ENCODE measurements at places on chromosomes 6 and 20. TPM values are rescaled to one million over a fixed set of nuclear protein-coding genes. Genes with fewer than 3 reads are reported as not detected.

ANKRD66 gene
- not detected for total RNA-seq

TREM2 gene
- total RNA-seq = not detected

DNA sequence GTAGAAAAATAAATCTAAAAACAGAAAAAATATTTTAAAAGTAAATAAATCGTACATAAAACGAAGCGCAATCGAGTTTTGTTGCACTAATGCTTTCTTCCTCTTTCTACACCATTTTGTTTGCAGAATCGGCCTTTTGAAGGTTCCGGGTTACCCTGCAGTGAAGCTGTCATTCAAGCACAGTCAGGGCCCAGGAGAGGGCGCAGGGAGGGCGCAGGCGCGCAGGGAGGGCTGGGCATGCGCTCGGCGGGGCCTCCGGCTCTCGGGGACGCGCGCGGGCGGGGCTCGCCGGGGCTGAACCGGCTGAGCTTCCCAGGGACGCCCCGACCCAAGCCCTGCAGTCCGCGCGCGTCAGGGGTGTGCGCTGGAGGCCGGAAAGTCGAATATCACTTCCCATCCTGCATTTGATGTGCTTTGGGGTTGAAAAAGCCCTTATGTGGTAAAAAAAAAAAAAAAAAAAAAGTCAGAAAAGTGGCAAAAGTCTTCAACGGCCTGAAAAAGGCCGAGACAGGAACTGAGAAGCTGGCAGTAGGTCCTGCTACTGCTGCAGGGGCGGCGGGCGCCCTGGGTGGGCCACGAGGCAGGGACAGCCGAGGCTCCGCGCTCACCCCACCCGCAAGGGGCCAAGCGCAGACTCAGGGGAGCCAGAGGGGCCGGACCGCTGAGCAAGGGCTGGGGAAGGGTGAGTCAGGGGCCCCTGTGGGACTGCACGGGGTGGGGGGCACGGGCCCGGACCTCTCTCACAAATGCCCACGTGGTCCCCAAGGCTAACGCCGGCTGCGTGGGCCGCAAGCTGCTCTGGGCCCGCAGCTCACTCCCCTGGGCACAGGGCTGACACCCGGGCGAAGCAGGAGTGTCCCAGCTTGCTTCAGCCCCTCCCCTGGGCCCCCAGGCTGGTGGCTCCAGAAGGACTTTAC, 40.5 kb downstream of the THBS2 start:
- no peak for DNase-seq

DNA sequence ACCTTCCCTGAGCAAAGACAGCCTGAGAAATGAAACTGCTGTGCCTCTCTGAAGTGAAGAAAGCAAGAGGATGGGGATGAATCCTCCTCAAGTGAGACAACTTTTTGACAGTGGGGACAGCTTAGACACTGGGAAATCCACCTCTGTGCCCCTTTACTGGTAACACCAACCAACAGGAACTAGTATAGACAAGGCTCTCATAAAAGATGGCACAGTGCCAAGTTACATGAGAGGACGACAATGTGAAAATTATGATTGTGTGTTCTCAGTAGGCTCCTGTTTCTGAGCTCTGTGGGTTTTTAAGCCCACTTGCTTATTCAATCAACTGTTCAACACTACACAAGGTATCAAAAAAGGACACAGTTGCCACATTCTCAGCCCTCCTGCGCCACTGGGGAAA, 41.6 kb upstream of the LYRM2 start:
- no peak for DNase-seq

DNA sequence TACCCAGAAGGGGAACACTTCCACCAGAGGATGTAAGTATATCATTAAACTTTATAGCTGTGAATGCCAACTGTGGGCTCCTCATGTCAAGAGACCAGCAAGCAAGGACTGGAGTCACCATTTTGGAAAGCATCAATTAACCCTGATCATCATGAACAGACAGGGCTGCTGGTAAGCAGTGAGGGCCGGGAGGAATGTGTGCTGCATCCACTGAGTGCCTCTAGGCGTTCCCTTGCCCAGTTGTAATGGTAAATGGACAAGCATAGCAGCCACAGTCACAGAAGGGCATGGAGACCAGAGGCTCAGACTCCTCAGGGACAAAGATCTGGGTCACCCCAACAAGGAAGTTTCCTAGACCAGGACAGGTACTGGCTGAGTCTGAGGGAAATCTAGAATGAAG, 23.6 kb downstream of the LINC00237 start:
- DNase-seq = no peak

DNA sequence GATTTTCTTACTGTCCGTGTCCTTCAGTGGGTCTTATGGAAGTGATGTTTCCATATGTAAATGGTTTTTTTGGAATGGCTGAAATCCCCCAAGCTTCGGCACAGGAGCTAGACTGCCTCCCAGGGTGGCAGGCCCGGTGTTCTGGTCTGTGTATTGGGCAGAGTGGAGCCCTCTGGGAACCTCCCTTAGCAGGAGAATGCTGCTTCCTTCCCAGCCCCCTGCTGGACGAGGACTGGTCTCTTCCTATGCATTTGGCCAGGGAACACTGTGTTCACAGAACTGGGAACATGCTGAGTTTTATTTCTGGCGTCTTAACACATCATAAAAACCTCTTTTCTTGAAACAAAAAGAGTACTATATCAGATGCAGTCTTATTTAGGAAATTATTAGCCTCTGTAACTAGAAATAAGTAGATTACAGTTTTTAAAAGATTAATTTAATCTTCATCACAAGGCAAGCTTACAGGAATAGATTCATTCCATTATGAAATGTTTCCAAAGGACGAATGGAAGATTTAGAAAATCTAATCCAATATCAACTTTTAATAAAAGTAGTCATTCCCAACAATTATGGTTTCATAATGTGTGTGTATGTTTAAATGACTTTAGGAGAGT, 56.6 kb downstream of the SYTL3 start:
- no peak for DNase-seq

CEP250 gene
- total RNA-seq = 43.6 TPM

GRCh38 chr6:41022294-41022693, 16.7 kb downstream of the UNC5CL start:
- no peak for DNase-seq

IMPG1 gene
- total RNA-seq = not detected

GRCh38 chr6:3244003-3244831, 14.5 kb upstream of the PSMG4 start:
- no peak for DNase-seq

- peak; percentile 68 for DNase-seq
These were observed 31.1 kb downstream of the NTSR1 start for GRCh38 chr20:62739581-62740285.

GRCh38 chr6:43715056-43715788, 27.6 kb upstream of the MRPS18A start:
- DNase-seq = peak; percentile 36

PNLDC1 gene
- not detected for total RNA-seq

- DNase-seq = no peak
These were observed 481.5 kb downstream of the CD109 start for GRCh38 chr6:74177506-74177905.
